ENCODE measurements at places on chromosomes 16 and 17.

DNA sequence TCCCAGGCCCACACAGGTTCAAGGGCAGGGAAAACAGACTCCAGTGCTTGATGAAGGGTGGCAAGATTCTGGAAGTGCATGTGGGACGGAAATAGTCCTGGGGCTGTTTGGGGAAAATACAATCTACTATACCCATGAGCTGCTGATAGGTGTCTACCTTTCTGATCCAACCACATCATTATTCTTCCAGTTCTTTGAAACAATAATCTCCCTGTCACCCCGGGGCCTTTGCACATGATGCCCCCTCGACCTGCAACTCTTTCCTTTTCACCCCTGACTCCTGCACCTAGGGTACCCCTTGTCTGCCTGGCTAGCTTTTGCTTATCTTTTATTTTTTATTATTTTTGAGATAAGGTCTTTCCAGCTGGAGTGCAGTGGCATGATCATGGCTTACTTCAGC, 45.0 kb downstream of the LDHD start:
- DNase-seq: no peak

- no peak for DNase-seq
Measured at GRCh38 chr17:39236981-39237441, 11.3 kb upstream of the STAC2 start.

GRCh38 chr16:86751076-86752030, 173.0 kb downstream of the FOXL1 start:
- DNase-seq: no peak

DNA sequence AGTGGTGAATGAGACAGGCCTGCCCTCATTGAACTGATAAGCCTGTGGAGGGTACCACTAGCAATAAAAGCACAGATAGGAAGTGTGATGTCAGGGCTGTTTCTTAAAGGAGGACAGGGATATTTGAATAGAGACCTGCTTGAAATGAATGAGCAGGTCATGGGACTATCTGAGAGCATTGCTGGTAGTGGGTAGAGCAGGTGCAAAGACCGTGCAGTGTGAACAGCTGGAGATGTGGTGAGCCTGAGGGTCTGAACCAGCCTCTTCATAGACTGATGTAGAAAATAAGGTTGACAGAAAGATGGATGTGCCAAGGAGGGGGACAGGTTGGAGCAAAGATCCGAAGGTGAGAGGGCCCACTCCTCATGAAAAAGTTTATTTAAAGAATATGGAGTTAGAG, 2.4 kb downstream of the NUP93 start:
- DNase-seq: no peak

DNA sequence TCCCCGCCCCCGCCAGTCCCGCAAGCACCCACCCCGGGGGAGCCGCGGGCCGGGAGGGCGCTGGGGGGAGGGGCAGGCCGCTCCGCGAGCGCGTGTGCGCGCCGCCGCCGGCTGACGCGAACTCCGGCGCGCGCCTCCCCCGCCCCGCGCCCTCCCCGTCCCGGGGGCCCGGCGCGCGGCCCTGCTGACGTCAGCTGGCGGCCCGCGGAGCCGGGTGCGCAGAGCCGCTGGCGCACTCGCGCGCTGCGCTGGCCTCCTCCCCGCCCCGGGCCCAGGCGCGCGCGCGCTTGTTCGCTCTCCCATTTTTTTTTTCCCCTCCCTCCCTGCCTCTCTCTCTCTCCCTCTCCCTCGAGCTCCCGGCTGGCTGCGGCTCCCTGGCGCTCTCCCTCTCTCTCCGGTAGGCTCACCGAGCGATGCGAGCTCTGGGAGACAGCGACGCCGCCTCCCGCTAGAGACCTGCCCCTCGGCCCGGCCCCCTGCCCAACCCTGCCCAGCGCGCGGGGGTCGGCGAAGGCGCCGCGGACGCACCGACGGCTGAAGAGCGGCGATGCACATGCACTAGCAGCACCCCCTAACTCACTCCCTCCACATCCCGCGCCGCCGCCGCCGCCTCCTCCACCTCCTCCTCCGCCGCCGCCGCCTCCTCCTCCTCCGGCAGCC, at the start of gene GNAO1:
Gene GNAO1, plus strand, starts transcription at position 334 of the 660 bp plus-strand sequence. CDS start 747 bp downstream, outside the sequence.
- DNase-seq: peak; percentile 55

- peak; percentile 76 for DNase-seq
Measured at GRCh38 chr16:30063893-30064728, 1.4 kb upstream of the ALDOA start.

GRCh38 chr17:47316311-47316710, 7.4 kb upstream of the EFCAB13 start:
- DNase-seq: no peak

DNA sequence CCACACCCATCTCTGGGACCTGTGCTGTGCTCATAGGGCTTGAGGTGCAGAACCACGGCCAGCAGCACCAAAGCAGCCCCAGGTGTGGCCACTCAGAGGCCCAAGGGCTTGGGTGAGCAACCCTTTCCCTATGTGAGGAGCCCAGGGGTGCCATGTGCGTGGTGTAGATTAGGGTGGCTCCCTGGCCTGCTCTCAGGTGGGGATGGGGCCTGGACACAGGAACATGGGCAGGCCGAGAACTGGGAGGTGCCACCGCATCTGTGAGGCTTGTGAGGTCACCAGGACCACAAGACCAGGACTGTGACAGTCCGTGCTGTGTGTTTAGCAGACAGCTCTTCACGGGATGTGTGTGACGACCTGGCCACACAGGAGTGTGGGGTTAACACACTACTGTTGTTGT, 103.5 kb upstream of the ZNF750 start:
- DNase-seq: no peak

DNA sequence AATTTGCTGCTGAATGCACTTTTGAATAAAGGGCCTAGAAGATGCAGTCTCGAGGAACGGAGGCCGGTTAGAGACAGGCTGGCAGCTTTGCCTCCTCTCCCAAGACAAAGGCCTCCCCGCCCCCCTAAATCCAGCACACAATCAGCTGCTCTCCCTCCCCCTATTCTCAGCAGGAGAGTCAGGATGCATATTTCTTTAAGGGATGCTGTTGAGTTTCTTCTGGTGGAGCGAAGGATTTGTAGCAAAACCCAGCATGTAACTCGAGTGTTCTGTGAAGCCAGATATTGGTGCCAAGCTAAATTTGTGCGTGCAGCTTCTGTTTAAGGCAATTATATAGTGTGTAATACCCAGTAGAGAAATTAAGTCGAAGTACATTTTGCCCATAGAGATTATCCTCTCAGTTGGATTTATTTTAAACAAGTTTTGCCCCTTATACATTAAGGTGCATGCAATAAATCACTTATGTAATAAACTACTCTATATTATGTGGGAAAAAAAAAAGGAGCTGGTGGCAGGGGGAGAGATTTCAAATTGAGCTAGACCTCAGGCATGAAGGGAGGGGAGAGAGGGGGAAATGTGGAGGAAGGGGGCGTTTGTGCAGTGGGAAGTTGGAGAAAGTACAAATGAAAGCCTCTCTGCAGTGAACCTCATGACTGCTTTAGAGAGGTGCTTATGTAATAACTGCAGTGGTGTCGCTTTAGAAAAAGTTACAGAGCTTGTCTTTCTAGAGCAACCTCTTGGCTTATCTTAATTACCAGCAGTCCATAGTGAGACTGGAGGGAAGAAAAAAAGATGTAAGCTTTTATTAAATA, 599.2 kb downstream of the MAF start:
- no peak for DNase-seq

DNA sequence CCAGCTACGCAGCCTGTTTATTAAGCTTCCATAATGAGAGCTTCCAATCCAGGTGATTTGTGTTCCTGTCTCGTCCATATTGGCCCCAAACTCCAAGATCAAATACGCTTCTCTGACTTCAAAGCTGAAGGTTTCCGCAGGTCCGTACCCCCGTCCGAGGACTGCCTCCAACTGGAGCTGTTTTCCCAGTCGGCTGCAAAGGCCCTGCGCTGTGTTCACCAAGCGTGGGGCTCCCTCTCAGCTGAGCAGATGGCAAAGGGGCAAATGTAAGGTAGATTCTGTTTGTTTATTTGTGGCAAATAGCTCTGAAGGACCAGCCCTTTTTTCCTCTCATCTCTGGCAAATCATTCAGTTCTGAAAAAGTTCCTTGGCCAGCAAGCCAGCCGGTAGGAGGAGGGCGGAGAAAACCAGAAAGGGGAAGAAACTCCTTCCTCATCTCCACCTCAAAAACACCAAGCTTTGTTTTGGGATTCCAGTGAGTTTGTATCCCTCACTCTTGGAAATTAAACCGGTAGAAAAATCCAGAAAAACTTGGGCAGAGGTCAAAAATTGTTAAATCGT, 35.2 kb downstream of the NXN start:
- DNase-seq: no peak

- DNase-seq: no peak
Measured at GRCh38 chr17:75475851-75476250, 19.4 kb downstream of the TMEM94 start.

GRCh38 chr17:38330941-38331411, 12.8 kb downstream of the GPR179 start:
- DNase-seq: no peak

- DNase-seq: no peak
Measured at GRCh38 chr16:3612510-3613466, 1.4 kb upstream of the SLX4 start.

- DNase-seq: no peak
Measured at GRCh38 chr16:88628512-88628974, 9.8 kb upstream of the IL17C start.

DNA sequence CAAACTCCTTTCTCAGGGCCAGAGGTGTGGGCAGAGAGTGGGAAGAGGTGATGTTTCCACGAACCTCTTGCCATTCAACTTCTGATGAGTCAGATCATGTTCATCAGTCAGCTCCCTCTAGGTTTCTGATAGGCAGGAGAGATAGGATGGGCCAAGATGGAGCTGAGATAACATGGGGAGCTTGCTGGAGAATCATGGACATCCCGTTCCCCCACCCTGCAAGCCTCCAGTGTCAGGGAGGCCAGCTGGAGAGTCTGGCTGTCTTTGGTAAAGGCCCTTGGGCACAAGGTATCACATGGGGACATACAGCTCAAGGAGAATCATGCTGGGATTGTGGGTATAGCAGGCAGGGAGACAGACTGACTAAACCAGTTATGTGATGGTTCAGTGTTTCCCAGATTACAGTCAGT, 136.0 kb upstream of the IRX3 start:
- DNase-seq: no peak

- DNase-seq: no peak
Measured at GRCh38 chr16:77736879-77737278, 14.6 kb downstream of the NUDT7 start.

- no peak for DNase-seq
Measured at GRCh38 chr17:881778-882177, 97.8 kb downstream of the NXN start.

DNA sequence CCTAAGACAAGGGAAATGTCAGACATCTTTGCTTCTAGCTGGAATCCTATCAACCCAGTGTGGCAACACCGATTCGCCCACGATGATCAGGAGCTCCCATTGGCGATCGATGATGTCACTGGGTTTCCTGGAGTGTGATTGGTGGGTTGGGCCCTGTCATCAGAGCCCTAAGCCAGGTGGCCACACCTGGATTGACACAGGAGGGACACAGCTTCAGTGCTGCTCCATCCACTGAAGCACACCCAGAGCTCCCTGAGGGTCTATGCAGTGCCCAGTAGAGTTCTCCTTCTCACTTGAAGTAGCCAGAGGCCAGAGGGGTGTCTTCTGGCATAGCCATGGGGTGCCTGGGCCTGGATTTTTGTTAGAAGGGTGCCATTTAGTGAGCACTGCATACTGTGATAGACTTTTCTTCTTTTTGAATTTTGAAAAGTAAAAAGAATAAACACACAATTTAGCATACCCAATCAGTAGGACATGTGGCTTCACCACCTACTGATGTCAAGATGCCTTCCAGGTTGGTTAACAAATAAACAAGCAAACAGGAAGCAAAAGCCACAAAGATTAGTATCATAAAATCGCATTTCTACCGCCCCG, 77.6 kb downstream of the CMIP start:
- peak; percentile 66 for DNase-seq

DNA sequence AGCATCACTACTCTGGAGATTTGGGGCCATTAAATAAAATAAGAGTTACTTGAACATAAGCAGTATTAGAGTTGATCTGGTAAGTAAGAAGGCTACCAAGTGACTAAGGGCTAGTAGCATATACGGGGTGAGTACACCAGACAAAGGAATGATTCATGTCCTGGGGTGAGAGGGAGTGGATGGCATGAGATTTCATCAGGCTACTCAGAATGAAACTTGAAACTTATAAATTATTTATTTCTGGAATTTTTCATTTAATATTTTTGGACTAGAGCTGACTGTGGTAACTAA, 2.3 kb downstream of the SLFN5 start:
- DNase-seq: peak; percentile 62

GRCh38 chr17:81123052-81124048, 42.0 kb upstream of the PVALEF start:
- DNase-seq: no peak

DNA sequence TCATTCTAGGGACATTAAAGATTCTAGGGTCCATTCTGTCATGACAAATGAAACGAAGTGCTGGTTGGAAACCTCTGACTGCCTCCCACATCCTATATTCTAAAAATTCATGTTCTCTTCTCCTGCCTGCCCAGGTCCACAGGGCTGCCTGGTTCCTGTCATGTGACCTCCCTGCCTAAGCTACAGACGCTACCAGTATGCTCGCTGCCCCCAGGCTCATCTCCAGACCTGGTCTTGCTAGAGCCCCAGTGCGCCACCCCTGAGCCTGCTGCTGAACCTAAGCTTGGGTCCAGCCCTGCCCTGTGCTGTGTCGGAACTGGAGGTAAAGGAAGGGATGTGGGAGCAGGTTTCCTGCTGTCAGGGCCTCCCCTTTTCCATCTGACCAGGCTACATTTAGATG, 231.6 kb upstream of the CDH5 start:
- no peak for DNase-seq

GRCh38 chr17:65678546-65678945, 117.1 kb upstream of the AXIN2 start:
- no peak for DNase-seq

- no peak for DNase-seq
Measured at GRCh38 chr16:12518241-12519175, 285.2 kb downstream of the CPPED1 start.

GRCh38 chr17:42459801-42460281, 1.2 kb downstream of the ATP6V0A1 start:
- DNase-seq: peak; percentile 23

- peak; percentile 32 for DNase-seq
Measured at GRCh38 chr16:1706386-1707192, 594 bp downstream of the MAPK8IP3 start.

- no peak for DNase-seq
Measured at GRCh38 chr16:86354641-86355513, 155.4 kb upstream of the FOXF1 start.

GRCh38 chr16:53962041-53962440, 258.1 kb downstream of the FTO start:
- no peak for DNase-seq

GRCh38 chr16:31052114-31052513, 18.8 kb downstream of the STX4 start:
- no peak for DNase-seq

GRCh38 chr17:9271989-9272388, 250.7 kb downstream of the NTN1 start:
- no peak for DNase-seq

GRCh38 chr16:53822936-53823529, 119.1 kb downstream of the FTO start:
- no peak for DNase-seq

- no peak for DNase-seq
Measured at GRCh38 chr16:49282690-49283375, 1.2 kb upstream of the CBLN1 start.

- DNase-seq: no peak
Measured at GRCh38 chr17:57927048-57927723, 28.0 kb downstream of the CUEDC1 start.

All from CD4-positive, alpha-beta T cell treated with Interleukin-4 for 4 hours (primary cell).